ENCODE measurements at places on chromosomes 6 and 20. TPM values are rescaled to one million over a fixed set of nuclear protein-coding genes. Genes with fewer than 3 reads are reported as not detected.
A peak's percentile ranks its signal among the peaks of the same experiment; 100 is the strongest.

GRCh38 chr6:42960243-42961019 is at the start of gene GNMT:
GNMT (plus strand) TSS chr6:42960754; CDS start chr6:42960768, 14 bp downstream.
- no peak within 1 kb of the TSS for H3K27ac ChIP-seq
- H3K27me3 ChIP-seq, result peaks cover 14% of the 10 kb centered on the region
- peaks cover 28% of the 10 kb centered on the region for H3K36me3 ChIP-seq
- peaks cover 14% of the 10 kb centered on the region for H3K4me1 ChIP-seq
- H3K4me3 ChIP-seq, result peak within 1 kb of the TSS; percentile 26
- DNase-seq, result no peak

GRCh38 chr6:75943381-75943780 is 129.1 kb downstream of the IMPG1 start:
- no peak for DNase-seq
- no peaks in the 10 kb centered on the region for H3K4me1 ChIP-seq
- no peaks in the 10 kb centered on the region for H3K36me3 ChIP-seq
- no peak overlapping the region for H3K4me3 ChIP-seq
- H3K27ac ChIP-seq, result no peak overlapping the region

- no peaks in the 10 kb centered on the region for H3K27me3 ChIP-seq
- H3K4me3 ChIP-seq, result no peak overlapping the region
- H3K4me1 ChIP-seq, result peaks cover 51% of the 10 kb centered on the region
- H3K27ac ChIP-seq, result no peak overlapping the region
- no peaks in the 10 kb centered on the region for H3K36me3 ChIP-seq
Measured at GRCh38 chr6:14272737-14273085, 155.1 kb downstream of the CD83 start.

- H3K27ac ChIP-seq, result no peak overlapping the region
- H3K36me3 ChIP-seq, result no peaks in the 10 kb centered on the region
- no peaks in the 10 kb centered on the region for H3K27me3 ChIP-seq
- H3K4me1 ChIP-seq, result peaks cover 20% of the 10 kb centered on the region
- H3K4me3 ChIP-seq, result no peak overlapping the region
Measured at GRCh38 chr20:51404297-51405060, 138.0 kb downstream of the NFATC2 start.

HRH3 gene
- total RNA-seq, result not detected

FAXC gene
- total RNA-seq, result 2.9 TPM
